ENCODE measurements at places on chromosomes 16 and 17.

GRCh38 chr16:81639348-81639747 is 139.7 kb upstream of the PLCG2 start:
- no peak for DNase-seq

GRCh38 chr17:75909051-75909811 is 4.5 kb upstream of the MRPL38 start:
- DNase-seq, result no peak

- no peak for DNase-seq
Measured at GRCh38 chr16:67104061-67104460, 5.7 kb upstream of the PHAF1 start.

DNA sequence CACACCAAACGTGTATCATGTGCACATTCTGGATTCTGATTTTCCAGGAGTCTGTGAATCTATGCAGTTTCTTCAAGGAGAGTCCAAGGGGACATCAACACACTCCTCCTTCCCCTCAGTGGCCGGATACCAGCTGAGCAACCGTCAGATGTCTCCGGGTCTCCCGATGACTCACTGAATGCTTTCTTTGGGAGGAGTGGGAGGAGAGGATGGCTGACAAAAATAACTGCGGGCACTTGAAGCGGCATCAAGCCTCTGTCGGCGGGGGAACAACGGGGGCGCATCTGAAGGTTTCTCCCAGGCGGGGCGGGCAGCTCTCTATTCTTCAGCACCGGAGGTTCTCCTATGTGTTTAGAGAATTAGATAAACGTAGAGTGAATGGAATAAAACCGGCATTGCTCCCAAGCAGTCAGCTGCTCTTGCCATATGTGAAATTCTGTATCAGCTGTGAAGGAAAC is 24.6 kb upstream of the LRRC75A start:
- DNase-seq, result no peak

GRCh38 chr17:45656527-45657181 is 127.5 kb upstream of the CRHR1 start:
- DNase-seq, result no peak

GRCh38 chr17:69677130-69677529 is 262.6 kb downstream of the MAP2K6 start:
- DNase-seq, result no peak

- DNase-seq, result no peak
Measured at GRCh38 chr17:11780621-11781020, 182.4 kb downstream of the DNAH9 start.

GRCh38 chr16:87979352-87979751 is 28.1 kb downstream of the BANP start:
- DNase-seq, result no peak

GRCh38 chr17:77723071-77723908 is 235.2 kb upstream of the TNRC6C start:
- DNase-seq, result no peak

DNA sequence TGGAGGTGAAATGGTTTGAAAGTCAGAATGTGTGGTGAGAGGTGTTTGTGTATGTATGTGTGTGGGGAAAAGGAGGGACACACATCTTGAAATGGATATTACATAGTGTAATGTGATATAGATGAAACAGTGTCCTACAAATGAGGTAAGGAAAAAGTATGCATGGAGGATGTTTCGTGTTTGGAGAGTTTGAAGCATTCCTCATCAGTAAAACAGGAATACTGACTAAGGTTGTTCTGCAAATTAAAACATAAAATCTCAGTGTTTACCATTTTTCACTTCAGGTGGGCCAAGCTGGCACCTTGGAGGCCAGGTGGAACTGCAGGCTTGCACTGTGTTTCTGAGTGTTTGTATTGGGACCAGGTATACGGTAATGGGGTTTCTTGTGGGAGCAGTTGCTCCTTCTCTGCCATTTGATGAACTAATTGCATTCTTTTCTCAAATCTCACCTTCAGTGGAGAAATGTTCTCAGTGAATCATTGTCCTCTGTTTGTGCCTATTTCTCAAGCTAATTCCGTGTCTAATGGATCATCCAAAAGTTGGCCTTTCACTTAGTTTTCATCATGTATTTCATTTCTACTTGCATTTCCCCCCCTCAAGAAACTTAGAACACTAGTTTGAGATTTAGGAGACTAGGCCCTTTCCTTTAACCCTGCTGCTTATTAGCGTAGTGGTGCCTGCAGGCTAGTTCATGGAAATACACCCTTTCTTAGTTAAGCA is 8.2 kb upstream of the TBKBP1 start:
- no peak for DNase-seq

DNA sequence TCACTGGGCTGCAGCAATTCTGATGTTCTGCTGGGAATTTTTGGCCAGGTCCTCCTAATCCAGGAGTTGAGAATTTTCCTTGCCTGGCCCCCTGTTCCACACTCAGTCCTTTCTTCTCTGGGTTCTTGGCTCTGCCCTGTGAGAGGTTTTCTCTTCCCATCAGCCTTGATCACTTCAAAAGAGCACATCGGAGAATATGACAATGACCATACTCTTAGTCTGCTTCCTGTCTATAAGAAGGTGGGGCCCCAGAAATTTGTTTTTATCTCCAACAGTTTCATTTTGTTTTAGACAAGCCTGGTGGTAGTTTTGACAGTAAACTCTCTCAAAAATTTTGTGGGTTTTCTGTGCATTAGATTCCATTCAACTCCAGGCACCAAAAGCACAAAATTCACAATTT is 70.7 kb downstream of the C17orf67 start:
- DNase-seq, result no peak

- no peak for DNase-seq
Measured at GRCh38 chr16:75288181-75288580, 36.8 kb upstream of the BCAR1 start.

DNA sequence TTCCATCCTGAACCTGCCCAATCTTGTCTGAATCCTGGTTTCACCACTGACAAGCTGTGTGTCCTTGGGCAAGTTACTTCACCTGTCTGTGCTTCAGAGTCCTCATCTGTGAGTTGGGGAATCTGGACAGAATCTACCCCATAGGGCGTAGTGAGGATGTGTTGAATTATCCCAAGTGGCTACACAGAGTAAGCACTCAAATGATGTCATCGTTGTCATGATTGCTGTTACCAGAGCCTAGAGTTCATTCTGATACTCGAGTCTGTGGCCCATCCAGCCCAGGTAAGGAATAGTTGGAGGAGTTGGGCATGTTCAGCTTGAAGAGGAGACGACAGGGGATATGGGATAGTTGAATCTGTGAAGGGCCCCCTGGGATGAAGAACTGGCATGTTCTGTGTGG is 45.9 kb downstream of the MAPT start:
- no peak for DNase-seq

DNA sequence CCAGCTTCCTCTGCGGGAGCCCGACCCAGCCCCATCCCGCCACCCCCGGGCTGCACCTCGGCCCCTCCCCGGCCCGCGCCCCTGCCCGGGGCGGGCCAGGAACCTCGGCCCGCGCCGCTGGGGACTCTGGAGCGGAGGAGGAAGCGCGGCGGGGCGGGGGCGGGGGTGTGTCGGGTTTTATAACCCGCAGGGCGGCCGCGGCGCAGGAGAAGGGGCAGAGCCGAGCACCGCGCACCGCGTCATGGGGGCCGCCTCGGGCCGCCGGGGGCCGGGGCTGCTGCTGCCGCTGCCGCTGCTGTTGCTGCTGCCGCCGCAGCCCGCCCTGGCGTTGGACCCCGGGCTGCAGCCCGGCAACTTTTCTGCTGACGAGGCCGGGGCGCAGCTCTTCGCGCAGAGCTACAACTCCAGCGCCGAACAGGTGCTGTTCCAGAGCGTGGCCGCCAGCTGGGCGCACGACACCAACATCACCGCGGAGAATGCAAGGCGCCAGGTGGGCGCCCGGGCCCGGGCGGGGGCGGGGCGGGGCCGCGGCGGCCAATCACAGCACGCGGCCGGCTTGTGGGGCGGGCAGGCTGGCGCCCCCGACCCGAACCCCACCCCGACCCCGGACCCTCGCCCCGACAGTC is at the start of gene ACE:
ACE (plus strand) TSS at position 208 of the 626 bp plus-strand sequence; CDS start at position 242, 34 bp downstream.
- DNase-seq, result no peak

GRCh38 chr16:56312028-56312300 is 113.4 kb downstream of the AMFR start:
- DNase-seq, result no peak

- no peak for DNase-seq
Measured at GRCh38 chr16:29894352-29894751, 5.0 kb downstream of the SEZ6L2 start.

DNA sequence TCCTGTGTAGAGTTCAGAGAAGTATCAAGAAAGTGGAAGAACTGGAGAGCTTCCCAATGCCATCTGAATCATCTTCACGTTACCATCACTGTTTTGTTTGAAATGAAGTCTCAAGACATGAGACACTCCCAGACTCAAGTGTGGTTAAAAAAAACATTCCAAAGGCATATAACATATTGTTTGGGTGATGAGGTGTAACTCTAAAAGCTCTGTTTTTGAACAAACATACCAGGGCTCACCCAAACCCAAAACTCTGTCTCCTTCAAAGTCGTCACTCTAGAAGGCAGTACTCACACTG is 6.3 kb upstream of the ZCCHC14 start:
- DNase-seq, result no peak

DNA sequence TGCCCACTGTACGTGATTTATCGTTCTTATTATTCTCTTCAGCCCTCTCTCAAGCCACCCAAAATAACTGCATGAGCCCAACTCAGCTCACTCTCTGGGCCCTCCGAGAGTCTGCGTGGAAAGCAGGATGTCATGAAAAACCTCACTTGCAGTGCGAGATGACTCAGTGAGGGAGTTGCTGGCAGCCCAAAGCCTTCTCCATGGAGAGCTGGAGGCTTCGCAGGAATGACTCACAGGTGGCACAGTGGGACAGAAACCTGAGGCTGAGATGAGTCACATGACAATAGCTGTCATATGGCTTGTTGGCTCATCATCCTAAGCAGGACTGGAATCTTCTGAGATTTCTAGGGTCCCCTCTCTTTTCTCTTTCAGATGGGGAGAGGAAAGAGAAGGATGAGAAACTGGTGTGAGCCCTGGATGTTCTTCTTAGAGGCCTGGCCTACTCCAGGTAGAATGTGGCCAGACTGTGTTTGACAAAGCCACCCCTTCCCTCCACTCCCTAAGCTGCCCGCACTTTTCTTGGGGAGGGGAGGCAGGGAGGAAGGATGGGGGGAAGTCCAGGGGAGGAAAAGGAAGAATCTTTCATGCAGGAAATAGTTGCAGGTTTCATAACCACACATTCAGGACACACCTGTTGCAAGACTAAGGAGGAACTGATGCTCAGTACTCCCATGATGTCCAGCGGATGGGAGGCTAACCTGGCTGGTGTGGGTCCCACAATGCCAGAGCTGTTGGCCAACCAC is 160.6 kb upstream of the RPL38 start:
- DNase-seq, result no peak

GRCh38 chr17:76586741-76587487 is 1.3 kb upstream of the ST6GALNAC2 start:
- no peak for DNase-seq

DNA sequence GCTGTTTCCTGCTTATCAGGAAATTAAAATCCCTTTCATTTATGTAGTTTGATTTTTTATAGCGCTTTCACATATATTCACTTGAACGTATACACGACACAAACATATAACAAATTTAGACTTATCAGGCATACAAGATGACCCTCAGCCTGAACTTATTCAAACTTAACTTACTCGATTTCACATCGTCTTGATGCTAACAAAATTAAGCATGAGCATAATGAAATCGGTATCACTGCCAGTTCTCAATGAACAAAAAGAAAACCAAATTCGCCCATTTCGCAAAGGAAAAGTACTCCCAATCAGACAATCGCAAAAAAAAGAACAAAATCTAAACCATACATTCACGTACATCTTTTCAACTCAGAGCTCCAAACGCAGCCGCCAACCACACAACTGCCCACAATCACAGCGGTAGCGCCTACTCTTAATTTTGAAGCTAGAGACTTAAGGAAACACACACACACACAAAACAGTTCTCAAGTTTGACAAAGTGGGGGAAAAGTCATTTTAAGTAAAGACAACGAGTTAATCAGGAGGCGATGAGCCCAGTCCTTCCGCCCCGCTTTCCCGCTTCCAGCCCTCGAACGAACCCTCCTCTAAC is 1.1 kb downstream of the GJC1 start:
- no peak for DNase-seq

DNA sequence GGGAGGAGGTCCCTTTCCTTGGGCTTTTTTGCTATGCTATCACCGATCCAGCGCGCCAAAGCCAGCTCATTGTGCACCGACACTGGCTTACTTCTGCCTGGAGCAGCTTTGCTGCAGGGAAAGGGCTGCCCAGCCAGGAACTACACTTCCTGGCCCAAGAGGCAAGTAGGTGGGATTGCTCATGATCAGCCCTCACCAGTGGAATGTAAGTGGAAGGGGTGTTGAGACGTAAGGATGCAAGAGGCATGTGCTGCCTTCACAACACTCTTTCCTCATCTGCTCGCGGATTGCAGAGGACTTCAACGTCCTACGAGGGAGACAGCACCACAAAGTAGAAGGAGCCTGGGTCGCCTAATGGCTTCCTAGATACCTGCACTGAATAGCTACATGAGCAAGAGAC is 104.3 kb upstream of the FOXF1 start:
- no peak for DNase-seq

DNA sequence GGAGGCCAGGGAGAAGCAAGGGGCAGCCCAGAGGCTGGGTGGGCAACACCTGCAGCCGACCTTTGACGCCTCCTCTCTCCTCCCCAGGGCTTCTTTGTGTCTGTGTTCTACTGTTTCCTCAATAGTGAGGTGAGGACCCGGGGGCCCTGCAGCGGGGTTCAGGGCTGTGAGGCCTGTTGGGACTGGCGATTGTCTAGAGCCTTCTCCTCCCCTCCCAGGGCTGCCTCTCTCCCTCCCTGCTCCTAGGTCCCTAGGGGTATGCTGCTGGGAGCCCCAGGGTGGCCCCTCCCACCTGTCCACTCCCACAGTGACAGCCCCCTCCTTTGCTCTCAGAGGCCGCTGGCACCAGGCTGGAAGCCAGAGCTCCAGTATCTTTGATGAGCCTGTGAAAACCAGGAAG is 10.8 kb upstream of the SPPL2C start:
- no peak for DNase-seq

GRCh38 chr17:65231662-65232335 is 94.6 kb downstream of the RGS9 start:
- no peak for DNase-seq

- no peak for DNase-seq
Measured at GRCh38 chr16:87570938-87571867, 31.1 kb upstream of the JPH3 start.

DNA sequence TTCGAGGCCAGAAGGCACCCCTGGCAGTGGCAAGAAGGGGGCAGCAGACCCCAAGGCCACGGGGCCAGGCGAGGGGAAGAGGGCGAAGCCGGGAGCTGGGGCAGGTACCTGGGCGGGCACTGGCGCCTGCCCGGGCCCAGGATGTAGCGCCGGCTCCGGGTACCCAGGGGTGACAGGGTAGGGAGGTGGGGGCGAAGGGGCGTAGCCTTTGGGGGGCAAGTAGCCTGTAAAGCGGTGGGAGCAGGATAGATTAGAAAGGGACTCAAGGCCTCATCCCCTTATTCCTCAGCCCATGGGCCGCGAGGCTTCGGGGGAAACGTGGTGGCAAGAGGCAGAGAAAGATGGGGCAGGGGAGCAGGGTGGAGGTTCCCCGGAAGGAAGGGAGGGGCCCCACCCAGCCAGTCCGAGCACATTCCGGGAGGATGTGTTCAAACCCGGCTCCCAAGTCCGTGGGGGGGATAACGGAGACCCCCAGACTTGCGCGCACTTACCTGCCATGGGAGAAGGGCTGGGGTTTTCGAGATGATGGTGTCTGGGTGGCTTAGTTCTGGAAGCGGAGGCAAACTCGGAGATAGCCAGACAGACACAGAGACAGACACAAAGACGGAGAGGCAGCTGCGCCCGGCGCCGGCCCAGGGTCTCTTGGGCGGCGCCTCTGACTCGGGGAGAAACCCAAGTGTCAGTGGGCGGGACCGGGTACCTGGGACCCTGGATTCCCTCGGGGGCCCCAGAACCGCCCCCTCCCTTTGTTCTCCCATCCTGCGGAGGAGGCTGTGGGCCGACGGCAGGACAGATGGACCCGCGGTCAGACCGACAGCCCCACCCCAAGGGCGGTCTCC is 493 bp downstream of the PLSCR3 start:
- no peak for DNase-seq
